ENCODE measurements at places on chromosomes 5 and 9.

GRCh38 chr5:157115502-157115901 lies 6.7 kb upstream of the HAVCR2 start:
- DNase-seq: no peak

DNA sequence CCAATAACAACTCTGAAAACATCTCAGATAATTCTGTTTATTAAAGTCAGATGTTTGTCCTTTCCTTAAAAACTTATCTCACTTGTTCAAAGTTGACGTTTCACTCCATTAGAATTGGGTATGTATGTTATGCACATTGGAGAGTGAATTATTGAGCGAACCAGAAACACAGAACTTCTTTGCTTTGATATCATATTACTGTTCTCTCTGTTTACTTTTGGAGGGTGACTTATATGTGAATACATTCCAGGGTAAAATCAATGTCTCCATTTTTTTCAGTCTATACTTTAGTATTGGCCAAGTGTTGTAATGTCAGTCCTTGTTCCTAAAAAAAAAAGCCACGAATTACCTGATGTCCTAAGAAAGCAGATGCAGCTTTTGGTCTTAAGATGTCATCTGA lies 307.4 kb downstream of the CSNK1G3 start:
- DNase-seq: no peak

GRCh38 chr9:89810431-89810830 lies 205.6 kb downstream of the GADD45G start:
- no peak for DNase-seq

- DNase-seq: no peak
These were observed 2041.4 kb upstream of the CDH9 start for GRCh38 chr5:29079771-29080170.

DNA sequence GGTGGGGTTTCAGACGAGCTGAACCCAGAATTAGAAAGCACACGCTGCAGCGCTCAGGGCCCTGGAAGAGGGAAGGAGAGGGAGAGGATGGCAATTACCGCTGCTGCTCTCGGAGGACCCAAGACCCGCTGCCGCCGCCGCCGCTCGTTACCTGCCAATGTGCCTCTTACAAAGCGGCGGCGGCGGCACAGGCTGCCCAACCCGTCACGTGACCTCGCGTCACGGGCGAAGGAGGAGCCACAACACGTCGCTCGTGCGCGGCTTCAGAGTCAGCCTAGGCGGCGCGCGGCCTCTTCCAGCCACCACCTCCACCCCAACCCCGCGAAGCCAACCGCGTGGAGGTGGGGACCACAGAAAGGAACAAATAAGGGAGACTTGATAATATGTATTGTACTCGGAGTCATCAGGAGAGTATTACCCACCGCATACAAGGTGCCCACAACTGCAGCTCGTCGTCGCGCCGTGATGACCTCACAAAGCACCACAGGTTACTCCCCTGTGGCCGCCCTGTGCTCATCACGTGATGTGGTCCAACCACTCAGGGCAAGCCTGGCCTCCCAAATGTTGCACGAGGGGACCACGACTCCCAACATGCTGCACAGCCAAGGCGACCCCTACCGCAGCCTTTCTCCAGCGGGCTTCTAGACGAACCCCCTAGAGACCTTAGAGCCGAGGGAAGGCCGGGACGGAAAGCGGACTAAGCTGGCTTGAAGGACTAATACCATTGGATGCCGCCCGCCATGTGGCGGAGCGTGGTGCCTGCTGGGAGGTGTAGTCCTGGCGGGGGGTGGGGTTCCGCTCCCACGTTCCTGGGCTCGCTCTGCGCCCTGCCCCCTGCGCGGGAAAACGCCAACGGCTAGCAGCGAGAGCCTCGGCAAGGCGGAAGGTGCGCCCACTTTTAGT lies at the start of gene UBAP2:
Gene UBAP2, minus strand, starts transcription at position 161 of the 903 bp plus-strand sequence. CDS start 31,739 bp downstream, outside the sequence.
- DNase-seq: peak; percentile 99

DNA sequence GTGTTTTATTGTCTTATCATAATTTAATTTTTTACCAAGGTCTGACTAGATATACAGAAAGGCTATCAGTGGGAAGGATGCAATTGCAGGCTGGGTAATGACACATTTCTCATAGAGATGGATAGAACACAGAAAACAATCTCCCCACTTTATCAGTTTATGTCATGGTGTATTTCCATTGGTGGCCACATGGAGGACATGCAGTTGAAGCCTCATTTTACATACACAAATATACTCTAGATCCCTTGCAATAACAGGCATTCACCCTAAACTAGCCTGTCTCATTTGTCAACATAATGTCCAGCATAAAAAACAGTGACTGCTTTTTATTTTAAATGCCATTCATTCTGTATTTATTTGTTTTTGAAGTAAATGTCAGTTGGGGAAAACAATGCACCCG lies 526.3 kb downstream of the GABRG2 start:
- no peak for DNase-seq

GRCh38 chr9:37026113-37026930 lies 7.7 kb downstream of the PAX5 start:
- DNase-seq: no peak

- DNase-seq: no peak
These were observed 31.2 kb downstream of the PIK3R1 start for GRCh38 chr5:68246802-68247201.

DNA sequence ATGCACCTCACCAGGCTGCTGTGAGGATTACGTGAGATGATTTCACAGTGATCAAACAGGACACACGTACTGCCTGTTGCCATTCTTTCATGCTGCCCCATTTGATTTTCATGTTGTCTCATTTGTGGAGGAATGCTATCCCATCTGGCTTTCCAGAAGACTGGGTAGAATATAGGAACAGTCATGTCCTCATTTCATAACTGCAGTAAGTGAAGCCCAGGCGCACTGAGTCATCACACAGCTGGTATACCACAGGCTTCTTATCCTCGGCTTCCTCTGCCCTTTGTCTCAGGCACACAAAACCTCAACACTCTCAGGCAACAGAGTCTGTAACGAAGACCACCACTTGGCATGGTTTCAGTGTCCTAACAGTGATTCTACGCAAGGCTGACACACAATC lies 62.3 kb downstream of the LHFPL2 start:
- no peak for DNase-seq

- no peak for DNase-seq
These were observed 59.8 kb downstream of the SH3TC2 start for GRCh38 chr5:149002761-149003689.

DNA sequence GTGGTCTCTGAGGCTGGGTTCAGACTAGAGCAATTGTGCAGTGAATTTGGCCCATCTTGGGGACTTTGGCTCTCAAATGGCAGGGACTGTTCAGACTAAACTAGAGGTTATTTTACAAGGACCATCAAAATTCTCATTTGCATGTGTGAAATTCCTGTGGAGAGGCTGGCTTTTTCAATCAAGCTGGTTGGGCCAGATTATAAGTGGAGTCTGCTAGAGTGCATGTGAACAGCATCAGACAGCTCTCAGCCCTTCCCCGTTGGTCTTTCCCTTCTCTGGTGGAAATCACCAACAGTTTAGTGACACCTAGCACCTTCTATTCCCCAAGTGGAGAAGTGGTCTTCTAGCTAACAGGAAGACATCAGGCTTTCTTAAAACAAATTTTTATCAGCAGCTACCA lies 301.3 kb downstream of the CWC27 start:
- no peak for DNase-seq

DNA sequence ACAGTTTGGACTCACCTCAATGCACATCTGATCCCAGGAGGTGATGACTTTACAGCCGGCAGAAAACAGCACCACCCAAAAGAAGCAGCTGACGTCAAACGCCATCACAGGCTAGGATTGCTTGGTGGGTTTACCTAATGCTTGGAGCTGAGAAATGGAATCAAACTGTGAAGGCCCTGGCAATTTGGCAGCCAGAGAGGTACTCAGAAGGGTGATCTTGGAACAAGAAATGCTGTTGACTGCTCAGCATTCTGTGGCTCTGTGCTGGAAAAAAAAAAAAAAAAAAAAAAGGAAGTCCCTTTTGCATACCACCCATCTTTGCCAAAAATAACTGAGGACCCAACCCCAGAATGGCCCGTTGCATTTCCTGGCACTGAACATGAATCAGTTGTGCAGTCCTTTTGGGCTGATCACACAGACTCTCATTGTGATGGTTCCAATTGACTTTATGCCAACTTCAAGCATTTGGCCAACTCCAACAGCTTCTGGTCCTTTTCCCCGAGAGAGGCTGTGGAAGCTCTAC lies at the start of gene CD180:
Gene CD180, minus strand, starts transcription at position 263 of the 523 bp plus-strand sequence. Its CDS starts 158 bp downstream, at position 105.
- no peak for DNase-seq

DNA sequence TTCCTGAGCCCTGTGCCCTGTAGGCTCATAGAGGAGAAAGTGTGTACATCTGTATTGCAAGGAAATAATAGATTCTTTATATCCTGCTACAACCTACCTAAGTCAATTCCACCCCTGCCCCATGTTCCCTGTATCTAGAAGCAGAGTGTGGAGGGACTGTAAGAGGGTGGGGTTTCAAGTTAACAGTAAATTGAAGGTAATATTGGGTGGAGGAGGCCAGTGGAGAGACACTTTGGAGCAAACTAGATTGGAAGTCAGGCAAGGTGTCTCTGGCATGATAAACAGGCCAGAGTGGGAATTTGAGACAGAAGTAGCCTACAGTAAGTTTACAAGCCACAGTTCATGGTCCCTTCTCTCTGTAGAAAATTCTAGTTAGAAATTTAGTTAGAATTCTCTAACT lies 2.3 kb upstream of the HEMGN start:
- DNase-seq: no peak

GRCh38 chr9:8395022-8395421 lies 595.4 kb upstream of the DMAC1 start:
- DNase-seq: no peak

Data from Right ventricle myocardium inferior (tissue), 1 donor.